Activated T-helper 2 cell treated with anti-CD3 and anti-CD28 coated beads, Interferon-gamma antibody, Interleukin-2, Interleukin-4, amounts not matched to agents 10 μg/mL and 5 μg/mL and 100 μg/mL, durations not matched to agents 14 hours and 24 hours and 36 hours (primary cell): ENCODE measurements at places on chromosomes 12 and 14.
A peak's percentile ranks its signal among the peaks of the same experiment; 100 is the strongest.

DNA sequence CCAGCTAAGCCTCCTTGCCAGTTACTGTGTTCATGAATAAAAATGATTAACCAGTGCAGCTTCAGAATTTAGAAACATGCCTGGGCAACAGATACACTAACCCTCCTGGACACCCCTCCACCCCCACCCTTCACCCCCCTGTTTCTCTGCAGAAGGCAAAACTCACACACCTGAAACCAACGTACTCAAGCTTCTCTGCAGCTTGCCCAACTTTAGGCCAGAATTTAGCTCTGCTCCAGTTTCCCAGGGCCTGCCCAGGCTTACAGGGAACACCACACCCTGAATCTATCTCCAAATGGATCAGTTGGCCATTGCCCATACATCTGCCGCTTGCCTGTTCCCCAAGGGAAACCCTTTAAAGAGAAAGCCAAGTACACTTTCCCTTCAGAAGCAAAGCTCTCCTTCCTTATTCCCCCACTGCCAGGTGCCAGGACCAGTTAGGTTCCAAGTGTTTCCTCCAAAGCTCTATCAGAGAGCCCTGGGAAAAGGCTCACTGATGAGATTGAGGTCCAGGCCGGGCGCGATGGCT, 1.8 kb upstream of the SPPL3 start:
- DNase-seq: no peak

DNA sequence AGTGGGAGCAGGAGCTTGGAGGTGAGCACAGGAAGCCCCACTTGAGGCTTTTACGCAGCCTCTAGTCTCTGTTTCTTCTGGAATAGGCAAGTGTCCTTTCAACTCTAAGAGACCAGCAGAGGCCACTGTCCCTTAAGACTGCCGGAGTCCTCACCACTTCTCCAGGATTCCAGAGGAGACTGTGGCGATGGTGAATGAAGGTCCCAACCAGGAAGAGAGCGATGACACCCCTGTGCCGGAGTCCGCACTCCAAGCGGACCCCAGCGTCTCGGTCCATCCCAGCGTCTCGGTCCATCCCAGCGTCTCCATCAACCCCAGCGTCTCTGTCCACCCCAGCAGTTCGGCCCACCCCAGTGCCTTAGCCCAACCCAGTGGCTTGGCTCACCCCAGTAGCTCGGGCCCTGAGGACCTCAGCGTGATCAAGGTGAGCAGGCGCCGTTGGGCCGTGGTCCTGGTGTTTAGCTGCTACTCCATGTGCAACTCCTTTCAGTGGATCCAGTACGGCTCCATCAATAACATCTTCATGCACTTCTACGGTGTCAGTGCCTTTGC, 442 bp downstream of the FLVCR2 start:
- DNase-seq: no peak

DNA sequence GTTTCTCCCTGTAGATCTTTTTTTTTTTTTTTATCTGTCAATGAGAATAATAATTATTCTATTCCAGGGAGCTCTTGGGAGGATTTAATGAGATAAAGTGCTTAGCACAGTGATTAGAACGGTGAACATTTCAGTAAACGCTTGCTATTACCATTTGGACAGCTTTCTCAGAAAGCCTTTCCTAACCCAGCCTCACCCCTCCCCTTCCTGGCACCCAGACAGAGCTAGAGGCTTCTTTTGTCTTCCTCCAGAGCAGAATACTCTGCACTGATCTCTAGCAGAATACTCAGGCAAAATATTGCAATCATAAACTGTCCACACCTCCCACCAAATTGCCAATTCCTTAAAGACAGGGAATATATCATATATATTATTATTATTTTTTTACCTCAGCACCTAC, 66.6 kb downstream of the ERGIC2 start:
- DNase-seq: no peak

GRCh38 chr14:61632401-61632800, 62.9 kb upstream of the HIF1A start:
- DNase-seq: no peak

DNA sequence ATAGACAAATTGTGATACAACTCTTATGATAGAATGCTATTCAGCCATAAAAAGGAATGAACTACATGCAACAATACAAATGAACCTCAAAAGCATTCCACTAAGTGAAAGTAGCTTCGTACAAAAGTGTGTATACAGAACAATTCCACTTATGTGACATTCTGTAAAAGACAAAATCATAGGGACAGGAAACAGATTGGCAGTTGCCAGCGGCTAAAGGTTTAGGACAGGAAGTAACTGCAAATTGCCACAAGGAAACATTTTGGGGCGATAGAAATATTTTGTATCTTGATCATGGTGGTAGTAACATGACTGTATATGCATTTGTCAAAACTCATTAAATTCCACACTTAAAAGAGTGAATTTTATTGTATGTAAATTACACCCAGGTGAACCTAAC, 113.4 kb downstream of the CAPZA3 start:
- no peak for DNase-seq

DNA sequence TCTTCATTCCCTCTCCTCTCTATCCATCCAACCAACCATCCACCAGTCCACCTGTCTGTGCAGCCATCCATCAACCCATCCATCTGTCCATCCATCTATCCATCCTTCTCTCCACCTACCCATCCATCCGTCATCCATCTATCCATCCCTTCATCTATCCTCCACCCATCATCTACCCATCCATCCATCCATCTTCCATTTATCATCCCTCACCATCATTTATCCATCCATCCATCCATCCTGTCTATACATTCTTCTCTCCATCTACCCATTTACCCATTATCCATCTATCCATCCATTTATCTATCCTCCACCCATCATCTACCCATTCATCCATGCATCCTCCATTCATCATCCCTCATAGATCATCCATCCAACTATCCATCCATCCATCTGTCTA, 24.4 kb downstream of the AACS start:
- DNase-seq: no peak

DNA sequence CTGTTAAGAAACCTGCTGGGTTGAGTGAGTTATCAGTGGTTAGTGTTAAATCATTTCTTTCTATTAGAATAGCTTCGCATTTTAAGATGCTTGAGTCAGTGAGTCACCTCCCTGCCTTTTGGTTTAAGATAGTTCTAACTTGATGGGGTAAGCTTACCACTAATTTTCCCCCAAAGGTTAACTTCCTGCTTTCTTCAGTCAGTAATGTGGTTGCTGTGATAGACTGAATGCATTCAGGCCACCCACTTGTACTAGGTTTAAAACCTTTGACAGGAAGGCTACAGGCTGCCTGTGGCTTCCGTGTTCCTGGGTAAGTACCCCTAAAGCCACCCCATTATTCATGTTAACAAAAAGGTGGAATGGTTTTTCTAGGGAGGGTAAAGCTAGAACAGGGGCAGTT, 25.3 kb downstream of the CLEC2A start:
- no peak for DNase-seq

DNA sequence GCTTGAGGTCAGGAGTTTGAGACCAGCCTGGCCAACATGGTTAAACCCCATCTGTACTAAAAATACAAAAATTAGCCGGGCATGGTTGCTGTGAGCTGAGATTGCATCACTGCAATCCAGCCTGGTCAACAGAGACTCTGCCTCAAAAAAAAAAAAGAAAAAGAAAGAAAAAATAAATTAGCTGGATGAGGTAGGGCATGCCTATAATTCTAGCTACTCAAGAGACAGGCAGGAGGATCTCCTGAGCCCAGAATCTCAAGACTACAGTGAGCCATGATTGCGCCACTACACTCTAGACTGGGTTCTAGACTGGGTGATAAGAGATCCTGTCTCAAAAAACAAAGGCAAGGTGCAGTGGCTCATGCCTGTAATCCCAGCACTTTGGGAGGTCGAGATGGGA, 16.9 kb downstream of the PPP4R3A start:
- DNase-seq: no peak

GRCh38 chr12:62044450-62045135, 215.6 kb upstream of the USP15 start:
- no peak for DNase-seq

GRCh38 chr14:105126981-105127329, 41.6 kb downstream of the JAG2 start:
- no peak for DNase-seq

DNA sequence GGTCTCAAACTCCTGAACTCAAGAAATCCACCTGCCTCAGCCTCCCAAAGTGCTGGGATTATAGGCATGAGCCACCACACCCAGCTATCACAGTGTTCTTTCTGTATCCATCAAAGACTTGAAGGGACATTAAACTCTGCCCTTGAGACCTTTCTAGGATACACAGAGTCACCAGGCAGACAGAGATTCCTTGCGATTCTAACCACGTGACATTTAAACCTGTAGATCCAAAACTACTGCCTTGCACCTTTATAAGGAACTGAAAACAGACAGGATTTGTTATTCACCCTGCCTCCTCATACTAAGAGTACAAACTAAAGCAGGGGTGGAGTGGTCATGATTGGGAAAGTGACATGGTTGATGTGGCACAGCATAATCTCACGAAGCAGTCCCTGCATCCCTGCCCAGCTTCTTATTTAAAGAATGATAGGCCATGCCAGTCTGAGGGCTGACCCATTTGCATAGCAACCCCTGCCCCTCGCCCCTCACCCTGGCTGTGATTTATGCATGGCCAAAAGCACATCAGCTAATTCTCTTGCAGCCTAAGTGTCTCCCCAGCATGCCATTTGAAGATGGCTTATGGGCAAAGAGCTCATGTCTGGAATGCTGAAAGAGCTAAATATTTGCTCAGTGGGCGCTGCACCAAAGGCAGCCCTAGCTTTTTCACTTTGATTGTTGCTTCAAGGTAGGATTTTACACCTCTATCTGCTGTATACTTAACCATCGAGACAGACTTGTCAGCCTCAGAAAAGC, 43.2 kb upstream of the MYBPC1 start:
- no peak for DNase-seq

GRCh38 chr14:75711105-75711795, 50.2 kb downstream of the TTLL5 start:
- peak; percentile 13 for DNase-seq

DNA sequence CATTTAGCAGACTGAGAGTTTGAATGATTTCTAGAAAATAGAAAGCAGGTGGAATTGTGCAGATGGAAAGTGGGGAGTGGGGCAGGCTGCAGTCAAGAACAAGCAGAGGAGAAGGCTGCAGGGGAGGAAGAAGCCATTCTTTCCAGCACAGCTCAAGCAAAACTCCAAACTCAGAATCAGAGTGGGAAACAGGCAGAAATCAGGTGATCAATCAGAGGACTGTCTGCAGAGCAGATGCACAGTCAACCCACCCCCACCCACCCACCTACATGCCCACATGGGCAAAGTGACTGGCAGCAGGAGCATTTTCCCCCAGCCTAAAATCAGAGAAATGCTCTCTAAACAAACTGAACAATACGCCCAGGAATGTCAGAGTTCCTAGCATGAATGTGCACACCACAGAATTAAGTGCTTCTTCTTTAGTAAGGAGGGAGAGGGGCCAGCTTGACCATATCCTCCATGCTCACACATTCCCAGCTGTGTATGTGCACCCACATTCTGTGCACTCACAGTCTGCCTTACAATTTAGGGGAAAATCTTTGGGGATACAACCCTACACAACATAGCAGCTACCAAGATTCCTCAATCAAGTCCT, 194.1 kb upstream of the PLEKHA5 start:
- DNase-seq: no peak

DNA sequence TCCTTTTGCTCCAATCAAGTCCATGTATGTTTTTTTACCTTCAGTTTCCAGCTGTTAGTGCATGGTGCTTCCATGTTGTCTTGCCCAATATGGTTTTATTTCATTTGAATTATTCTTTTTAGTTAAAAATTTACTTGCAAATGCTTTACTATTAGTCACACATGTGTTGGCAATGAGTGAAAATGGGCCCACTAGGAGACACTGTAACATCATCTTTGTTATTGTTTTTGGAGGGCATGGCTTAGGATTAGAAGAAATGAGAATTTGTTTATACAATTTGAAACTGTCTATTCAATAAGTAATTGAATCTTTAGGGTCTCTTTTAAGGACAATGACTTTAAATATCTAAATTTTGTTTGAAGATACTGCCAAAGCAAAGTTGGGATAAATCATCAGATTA, 133.7 kb downstream of the BRMS1L start:
- DNase-seq: no peak

- no peak for DNase-seq
Observed at GRCh38 chr14:67265131-67265530, 23.9 kb downstream of the PALS1 start.

GRCh38 chr12:123119808-123120207, 31.1 kb downstream of the PITPNM2 start:
- DNase-seq: peak; percentile 31

GRCh38 chr12:104951759-104952509, 6.2 kb downstream of the SLC41A2 start:
- DNase-seq: no peak

- no peak for DNase-seq
Observed at GRCh38 chr12:124496584-124496983, 70.8 kb downstream of the NCOR2 start.

DNA sequence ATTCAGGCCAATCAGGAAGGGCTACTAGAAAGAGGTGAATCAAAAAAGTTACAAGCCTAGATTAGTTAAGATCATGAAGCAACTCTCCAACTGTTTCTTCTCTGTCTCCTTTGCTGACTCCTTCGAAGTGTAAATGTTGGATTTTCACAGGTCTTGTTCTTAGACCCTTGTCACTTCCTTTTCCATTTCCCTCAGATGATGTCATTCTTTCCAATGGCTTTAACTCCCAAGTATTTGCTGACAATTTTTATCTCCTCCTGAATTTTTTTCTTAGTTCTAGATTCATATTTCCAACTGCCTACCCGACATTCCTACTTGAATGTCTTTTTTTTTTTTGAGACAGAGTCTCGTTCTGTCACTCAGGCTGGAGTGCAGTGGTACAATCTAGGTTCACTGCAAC, 10.8 kb downstream of the GAS2L3 start:
- DNase-seq: no peak

- DNase-seq: no peak
Observed at GRCh38 chr12:71237128-71237527, 79.3 kb upstream of the TSPAN8 start.

DNA sequence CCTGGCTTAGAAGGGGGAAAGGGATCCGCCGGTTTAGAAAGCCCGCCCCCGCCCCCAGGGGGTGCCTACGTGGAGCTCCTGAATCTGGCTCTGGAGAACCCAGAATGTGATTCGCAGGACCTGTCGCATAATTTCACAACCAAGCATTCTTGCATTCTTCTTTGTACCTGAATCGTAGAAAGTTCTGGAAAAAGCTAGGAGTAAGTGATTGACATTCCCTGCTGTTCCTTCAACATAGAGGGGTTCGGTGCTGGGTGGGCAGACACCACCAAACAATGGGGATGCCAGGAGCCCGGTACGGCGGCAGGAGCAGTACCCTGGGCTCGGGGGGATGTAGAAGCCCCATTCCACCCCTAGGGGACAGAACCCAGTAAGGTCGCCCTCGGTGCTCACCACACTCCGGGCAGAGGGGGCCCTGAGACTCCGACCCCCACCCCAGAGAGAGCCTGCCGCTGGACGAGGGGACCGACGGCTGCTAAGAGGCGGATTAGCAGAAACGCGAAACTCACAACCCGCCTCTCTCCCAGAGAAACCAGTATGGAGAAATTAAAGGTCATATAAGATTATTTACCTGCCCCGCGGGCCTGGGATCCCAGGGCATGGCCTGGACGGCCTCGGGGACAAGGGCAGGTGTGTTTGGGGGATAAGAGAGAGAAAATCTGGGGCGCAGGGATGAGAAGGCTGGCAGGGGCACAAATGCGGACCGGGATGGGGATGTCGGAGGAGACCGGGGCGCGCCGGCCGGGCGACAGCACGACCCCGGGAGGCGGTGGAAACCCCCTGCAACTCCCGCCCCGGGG, 520 bp downstream of the CSRP2 start:
- no peak for DNase-seq

GRCh38 chr12:96130396-96131059, 63.6 kb upstream of the ELK3 start:
- no peak for DNase-seq
